ENCODE measurements at places on chromosomes 7 and 10.

GRCh38 chr7:39937366-39938153 lies 12.5 kb upstream of the CDK13 start:
- no peak for DNase-seq

GRCh38 chr10:68502846-68503245 lies 24.5 kb downstream of the SLC25A16 start:
- no peak for DNase-seq

- no peak for DNase-seq
Measured at GRCh38 chr10:114335614-114336013, 68.7 kb downstream of the AFAP1L2 start.

GRCh38 chr10:60186315-60187071 lies 203.2 kb downstream of the ANK3 start:
- DNase-seq, result no peak

DNA sequence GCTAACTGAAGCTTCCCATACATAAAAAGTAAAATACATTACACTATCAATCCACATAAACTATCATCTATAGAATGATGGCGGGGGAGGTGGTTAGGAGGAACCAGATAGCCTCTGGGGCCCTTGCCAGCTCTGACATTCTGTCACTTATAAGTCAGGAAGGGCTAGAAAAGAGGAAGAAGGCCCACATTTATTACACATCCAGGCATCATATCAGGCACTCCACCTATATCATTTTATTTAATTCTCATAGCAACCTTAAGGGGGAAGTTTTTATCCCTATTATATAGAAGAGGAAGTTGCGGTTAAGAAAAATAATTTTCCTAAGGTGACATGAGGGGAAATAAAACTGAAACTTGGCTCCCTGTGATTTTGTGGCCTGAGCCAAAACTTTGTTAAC lies 29.9 kb downstream of the HEPACAM2 start:
- no peak for DNase-seq

GRCh38 chr7:17915796-17916195 lies 24.5 kb downstream of the SNX13 start:
- no peak for DNase-seq

DNA sequence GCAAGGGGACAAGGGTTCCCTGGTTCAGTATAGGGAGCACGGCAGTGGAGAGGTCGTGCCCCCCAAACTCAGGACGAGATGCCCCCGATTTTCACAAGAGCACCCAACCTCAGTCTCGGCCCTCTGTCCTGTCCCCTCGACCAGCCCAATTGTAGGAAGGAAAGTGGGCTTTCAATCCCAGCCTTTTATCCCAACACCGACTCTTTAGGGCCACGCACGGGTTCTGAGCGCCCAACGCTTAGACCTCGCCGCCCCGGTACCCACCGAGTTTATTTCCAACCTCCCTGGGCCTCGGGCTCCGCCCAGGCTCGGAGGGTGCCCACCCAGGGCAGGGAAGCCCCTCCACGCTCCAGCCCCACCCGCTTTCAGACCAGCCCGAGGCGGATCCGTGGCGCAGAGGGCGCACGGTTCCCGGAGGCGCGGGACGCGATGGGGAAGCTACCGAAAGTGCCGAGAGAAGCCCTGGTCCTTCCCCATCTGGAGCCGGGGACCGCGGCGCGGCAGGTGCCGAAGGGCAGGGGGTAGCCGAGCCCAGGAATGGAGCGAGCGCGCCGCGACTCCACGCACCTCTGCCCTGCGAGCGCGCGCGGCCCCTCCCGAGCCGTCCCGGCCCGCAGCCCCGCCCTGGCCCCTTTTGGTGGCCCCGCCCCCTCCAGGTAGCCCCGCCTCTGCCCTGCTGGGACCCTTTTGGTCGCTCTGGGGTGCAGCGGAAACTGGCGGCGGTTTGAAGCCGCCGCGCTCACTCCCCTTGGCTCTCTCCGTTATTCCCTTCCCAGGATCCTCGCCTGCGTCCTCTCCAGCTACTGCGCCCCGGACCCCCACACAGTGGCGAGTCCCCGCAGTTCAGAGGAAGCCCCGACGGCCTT lies 20.4 kb downstream of the GRID2IP start:
- peak; percentile 33 for DNase-seq

DNA sequence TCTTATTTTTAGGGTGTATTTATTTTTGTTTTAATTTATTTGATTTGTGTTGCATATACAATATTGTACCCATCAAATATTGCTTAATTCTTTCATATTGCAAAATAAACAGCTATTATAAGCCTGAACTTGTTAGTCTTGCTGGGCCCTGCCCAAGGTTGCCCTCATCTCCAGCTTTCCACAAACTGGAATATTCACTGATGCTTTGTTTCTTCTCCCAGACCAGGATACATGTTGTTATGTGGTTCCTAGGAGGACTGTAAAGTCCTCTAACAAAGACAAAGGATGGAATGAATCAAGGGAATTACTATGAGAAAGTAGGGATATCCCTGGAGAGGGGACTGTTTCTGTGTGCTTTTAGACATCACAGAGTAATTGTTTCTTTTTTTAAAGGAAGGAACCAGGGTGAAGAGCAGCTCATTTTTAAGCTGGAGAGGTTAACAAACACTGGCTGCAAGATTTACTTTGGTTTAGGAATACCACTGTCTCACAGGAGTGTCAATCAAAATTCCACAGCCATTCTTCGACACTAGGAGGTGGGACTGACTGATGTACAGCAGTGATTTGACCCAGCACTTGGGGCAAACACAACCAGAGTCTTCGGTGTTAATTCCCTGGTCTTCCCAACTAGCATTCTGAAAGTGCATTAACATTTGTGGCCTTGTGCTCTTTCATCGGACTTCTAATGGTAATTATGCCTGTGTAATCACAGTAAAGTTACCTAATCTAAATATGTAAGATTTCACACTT lies 14.8 kb upstream of the CD36 start:
- no peak for DNase-seq

DNA sequence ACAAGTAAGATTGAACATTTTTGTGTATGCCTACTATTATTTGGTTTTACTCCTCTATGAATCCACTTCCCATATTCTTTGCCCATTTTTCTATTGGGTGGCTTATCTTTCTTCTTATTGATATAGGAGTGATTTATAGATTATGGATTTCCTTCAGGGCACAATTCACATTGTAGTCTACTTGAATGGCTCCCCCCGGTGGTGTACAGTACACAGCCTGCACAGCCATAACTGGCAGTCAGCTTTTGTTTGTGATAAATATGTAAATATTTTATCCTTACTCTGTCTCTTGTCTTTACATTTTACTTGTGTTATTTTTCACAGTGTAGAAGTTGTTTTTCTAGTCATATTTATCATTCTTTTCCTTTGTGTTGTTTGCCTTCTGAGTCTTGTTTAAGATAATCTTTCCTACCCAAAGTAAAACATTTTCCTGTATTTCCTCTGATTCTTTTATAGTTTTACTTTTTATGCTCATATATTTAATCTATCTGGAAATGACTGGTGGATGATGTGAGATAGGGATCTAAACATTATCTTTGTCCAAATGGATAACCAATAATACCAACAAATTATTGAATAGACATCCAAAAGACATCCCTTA lies 23.9 kb upstream of the CALD1 start:
- DNase-seq, result no peak

DNA sequence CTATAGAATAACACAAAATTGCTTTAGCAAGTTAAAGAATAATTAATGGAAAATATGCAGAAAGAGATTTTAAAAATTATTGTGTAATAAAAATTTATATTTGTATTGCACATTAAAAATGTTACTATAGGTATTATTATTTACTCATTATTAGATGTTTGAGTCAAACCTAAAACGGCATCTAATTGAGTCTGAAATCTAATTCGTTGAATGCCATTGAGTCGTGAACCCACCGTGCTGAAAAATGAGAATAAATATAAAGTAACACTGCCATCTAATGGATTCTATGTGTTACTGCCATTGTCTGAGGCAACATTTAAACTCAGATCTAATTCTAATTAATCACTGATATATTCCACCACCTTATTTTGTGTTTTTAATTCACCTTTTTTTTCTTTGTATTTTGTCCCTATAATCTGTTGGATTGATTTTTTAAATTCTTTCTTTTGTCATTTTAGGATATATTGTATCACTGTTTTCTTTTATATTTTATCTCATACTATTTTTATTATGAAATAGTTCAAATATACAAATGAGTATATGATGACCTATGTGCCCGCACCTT lies 62.2 kb downstream of the SAMD9 start:
- DNase-seq, result no peak

GRCh38 chr10:38143587-38143986 lies 49.5 kb downstream of the ZNF37A start:
- DNase-seq, result no peak

- DNase-seq, result no peak
Measured at GRCh38 chr7:51732116-51732515, 415.5 kb upstream of the COBL start.

GRCh38 chr10:109889867-109890266 lies 33.4 kb downstream of the XPNPEP1 start:
- no peak for DNase-seq

- no peak for DNase-seq
Measured at GRCh38 chr10:14294347-14295059, 36.2 kb downstream of the FRMD4A start.

DNA sequence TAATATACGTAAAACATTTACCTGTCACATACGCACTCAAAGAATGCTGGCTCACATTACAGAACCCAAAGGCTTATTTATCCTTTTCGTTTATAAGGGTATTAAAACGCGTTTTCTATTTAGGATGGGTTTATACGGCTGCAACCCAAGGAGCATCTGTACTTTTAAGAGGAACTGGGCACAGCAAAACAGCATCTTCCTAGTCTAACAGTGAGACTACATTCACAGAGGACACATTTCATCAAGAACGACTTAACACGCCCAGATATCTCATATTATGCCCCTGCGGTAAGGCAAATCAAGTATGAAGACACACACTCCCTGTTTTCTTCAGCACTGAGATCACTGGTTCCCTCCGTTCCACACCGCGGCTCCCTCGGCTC lies 533 bp upstream of the DMTF1 start:
- no peak for DNase-seq

DNA sequence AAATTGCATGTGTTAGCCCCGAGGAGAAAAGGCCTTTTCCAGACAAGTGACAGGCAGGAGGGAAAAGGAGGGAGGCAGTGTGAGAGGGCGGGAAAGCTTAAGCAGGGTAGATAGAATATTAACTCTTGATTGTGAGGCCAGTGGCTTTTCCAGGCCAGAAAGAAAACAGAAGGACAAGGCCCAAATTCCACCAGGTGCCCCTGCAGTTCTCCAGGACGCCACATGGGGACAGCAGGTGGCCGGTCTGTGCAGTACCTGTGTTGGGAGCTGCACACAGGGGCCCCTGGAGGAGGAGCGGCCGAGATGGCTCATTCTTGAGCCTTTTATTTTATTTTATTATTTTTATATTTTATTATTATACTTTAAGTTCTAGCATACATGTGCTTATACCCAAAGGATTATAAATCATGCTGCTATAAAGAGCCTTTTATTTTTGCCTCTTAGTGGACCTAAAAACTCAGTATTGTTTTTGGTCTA lies 141.3 kb upstream of the KLF14 start:
- no peak for DNase-seq

- no peak for DNase-seq
Measured at GRCh38 chr7:157700231-157701005, 363.6 kb downstream of the DNAJB6 start.

- no peak for DNase-seq
Measured at GRCh38 chr7:42993038-42993437, 60.9 kb downstream of the MRPL32 start.

- no peak for DNase-seq
Measured at GRCh38 chr10:112778579-112778978, 171.5 kb upstream of the TCF7L2 start.

DNA sequence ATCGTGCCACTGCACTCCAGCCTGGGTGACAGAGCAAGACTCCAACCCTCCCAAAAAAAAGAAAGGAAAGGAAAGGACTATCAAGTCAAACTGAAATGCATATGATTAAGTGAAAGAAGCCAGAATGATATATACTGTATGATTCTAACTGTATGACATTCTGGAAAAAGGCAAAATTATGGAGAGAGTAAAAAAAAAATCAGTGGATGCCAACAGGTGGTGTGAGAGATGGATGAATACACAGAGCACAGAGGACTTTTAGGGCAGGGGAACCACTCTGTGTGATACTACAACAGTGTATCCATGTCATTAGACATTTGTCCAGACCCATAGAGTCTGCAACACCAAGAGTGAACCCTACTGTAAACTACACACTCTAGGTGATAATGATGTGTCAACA lies 99.2 kb downstream of the SLIT1 start:
- DNase-seq, result no peak

DNA sequence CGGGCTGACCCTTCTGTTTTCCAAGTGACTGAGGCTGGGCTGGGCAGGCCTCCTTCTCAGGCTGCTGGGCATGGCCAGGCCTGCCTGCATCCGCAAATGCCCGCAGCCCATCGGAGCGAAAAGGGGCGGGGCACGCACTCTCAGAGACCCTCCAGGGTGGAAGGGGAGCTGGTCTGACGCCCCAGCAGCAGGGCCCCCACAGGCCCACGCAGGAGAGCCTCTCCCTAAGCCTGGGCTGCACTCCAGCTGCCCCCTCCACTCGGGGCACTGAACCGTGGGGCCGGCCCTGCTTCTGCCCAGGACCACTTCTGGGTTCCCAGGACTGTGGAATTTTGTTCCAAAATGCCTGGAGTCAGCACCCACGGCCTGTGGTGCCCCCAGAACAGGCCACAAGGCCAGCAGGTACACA lies 9.3 kb downstream of the ADAP1 start:
- no peak for DNase-seq

DNA sequence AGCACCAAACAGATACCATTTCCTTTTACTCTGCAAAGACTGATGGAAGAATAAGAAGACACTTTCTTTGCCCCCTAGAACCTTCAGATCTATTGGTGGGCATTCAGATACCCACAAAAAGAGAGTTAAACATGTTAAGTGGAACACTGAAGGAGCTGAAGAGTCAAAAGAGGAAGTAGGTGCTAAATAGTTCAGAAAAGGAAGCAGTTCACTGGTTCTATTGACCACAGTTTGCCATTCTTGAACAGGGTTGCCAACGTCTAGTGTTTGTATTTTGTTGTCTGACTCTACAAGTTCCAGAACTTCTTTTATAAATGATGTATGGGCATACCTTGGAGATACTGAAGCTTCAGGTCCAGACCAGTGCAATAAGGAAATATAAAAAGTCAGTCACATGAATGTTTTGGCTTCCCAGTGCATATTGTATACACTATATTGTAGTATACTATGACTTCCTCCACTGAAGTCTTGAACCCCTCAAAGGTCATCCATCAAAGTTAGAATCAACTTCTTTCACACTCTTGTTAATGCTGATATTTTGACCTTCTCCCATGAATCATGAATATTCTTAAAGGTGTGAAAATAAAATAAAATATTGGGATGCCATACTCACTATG lies 47.5 kb upstream of the AGR3 start:
- no peak for DNase-seq
